ENCODE measurements at places on chromosomes 1 and 21.

DNA sequence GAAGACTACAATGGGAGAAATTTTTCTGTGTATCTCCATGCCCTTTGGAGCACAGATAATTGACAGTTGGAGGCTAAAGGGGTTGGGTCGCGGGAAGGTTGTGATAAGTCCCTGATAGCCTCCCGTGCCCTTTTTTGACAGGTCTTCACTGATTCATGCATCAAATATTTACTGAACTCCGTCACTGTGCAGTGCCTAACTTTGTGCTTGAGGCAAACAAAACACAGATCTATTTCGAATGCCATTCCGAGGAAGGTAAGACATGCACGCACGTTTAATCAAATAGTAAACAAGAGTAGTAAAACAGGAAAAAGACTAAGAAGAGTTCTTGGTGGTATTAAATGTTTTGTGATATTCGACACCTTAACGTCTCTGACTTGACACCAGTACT is 494 bp upstream of the PIP5K1A start:
- DNase-seq, result no peak

GRCh38 chr1:202708456-202709275 is 1.6 kb downstream of the SYT2 start:
- no peak for DNase-seq

GRCh38 chr1:30611741-30612309 is 111.6 kb downstream of the MATN1 start:
- DNase-seq, result peak; percentile 60

DNA sequence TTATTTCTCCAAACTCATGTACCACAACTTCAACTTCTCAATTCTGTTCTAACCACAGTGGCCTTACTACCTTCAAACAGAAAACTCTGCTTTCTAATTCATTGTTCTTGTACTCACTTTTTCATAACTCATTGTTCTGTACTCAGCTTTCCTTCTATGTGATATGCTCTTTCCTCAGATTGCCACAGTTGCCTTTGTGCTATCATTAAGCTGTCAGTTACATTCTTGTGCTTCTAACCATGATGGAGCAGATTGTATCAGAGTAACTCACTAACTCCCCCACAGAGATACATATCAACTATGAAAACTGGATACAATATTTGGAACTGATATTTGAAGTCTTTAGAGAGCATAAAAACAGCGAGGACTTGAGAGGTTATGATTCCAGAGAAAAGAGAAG is 1213.7 kb downstream of the KCNT2 start:
- DNase-seq, result no peak

Data from iPS-NIHi11 (cell line).